ENCODE measurements at places on chromosomes 2 and 18.

GRCh38 chr2:112817082-112817689 is 19.4 kb downstream of the IL1B start:
- no peak for DNase-seq

- DNase-seq: no peak
These were observed 305.4 kb upstream of the HS6ST1 start for GRCh38 chr2:128623776-128624761.

DNA sequence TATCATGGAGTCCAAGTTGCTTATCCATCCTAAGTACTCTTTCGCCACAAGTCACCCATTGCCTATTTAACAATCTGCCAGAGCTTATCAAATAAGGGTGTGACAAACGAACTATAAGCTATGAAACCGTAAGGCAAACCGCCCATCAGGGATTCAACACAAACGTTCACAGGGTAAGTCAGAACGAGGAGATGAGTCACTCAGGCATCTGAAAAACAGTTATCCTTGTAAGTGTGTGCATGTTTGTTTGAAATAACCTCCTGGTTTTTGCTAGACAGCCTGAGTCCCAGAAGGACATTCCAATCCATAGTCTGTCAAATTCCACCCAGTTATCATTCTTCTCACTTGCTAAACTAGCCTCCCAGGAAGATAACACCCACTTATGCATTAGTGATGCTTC is 299.1 kb downstream of the PAX3 start:
- no peak for DNase-seq

DNA sequence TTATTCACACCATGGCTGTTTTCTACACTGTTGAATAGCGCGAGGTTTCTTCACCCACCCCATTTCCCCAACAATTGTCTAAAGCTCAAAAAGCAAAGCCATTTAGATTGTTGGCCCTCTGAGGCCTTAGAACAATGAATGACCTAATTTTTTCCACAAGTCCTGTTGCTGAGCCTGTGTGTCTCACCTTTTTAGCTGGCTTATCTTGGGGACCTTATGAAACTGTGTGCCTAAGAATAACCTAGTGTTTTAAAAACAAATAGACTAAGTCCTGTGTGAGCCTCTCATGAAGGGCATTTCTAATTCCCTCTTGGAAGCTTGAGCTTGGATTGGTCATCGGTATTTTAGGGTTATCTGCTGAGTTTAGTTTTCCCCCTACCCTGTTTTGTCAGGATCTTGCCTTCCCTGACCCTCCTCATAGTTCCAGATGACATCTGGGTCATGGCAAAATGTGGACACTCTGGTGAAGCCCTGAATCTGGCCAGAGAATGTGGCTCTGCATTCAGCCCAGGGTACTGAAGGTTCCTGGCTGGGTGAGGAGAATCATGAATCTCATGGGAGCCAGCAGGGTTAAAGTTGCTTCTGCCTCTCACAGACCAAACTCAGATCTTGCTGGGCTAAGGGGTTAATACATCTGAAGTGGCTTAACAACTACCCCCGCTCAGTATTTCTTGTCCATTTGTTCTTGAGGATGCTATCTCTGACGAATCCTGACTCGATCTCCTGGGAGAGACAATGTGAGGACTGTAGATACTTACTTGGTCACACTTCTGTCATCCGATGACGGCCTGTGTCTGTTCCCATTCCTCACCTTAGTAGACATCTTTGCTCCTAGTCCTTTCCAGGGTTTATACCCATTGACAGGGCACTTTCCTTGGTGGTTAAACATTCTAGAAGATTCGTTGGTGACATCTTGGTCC is 104.2 kb upstream of the MAP4K3 start:
- no peak for DNase-seq

- DNase-seq: no peak
These were observed 46.2 kb downstream of the PARD6G start for GRCh38 chr18:80200932-80201672.

GRCh38 chr2:16058256-16058655 is 117.9 kb downstream of the MYCN start:
- DNase-seq: no peak

GRCh38 chr2:113700186-113700841 is 56.1 kb downstream of the SLC35F5 start:
- DNase-seq: peak; percentile 17

DNA sequence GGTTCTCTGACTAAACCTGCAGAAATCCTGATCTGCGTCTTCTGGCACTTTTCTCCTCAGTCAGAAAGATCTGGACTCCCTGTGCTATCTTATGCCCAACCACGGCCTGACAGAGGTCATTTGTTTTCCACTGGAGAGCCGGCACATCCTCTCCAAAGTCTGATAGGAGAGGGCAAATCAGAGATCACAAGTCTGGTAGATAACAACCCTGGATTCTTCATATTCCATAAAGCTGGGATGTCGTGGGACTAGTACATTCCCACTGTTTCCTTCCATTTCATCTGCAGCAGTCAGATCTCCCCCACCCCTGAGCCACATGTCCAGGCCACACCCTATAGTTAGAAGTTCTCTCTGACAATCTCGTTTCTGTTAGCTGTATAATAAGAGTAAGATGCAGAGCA is 157.0 kb downstream of the MGAT5 start:
- no peak for DNase-seq

- no peak for DNase-seq
These were observed 38.9 kb upstream of the B3GNT2 start for GRCh38 chr2:62156861-62157496.

- DNase-seq: no peak
These were observed 99.5 kb downstream of the MRO start for GRCh38 chr18:50720325-50720674.

- DNase-seq: no peak
These were observed 591.7 kb upstream of the DDX18 start for GRCh38 chr2:117222809-117223208.

DNA sequence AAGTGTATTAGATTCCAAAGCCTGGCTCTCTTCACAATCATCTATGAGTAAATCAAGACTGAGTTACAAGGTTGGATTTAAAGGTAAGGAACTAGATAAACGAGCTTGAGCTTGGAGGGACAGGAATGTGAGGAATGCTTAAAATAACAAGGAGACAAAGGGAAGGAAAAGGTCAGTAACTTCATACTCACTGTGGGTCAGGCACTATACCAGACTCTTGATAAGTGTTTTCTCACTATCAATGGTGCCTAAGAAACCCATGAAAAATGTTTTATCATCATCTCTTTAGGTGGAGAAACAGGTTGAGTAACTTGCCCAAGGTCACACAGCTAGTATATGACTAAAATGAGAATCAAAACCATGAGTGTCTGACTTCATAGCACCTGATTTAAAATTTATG is 212.1 kb downstream of the CDH2 start:
- no peak for DNase-seq

DNA sequence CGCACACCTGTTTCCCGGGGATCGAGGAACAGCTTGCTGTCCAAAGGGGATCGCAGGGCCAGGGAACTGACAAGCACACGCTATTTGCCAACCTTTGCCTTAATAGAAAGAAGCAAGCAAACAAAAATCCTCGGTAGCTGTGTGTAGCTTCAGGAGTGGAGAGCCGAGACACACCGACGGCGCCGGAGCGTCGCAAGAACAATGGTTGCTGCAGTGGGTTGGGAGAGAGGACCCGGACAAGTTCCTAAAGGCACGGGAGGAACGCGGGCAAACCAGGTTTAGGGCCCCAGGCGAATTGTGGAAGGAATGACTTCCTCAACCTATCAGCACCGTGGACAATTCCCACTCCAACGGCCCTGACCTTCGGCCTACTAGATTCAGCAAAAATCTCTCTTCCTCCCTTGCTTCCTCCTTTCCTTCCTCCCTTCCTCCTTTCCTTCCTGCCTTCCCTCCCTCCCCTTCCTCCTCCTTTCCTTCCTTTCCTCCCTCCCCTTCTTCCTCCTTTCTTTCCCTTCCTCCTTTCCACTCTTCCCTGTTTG is 4.9 kb upstream of the NEUROD1 start:
- DNase-seq: no peak

GRCh38 chr2:86003967-86004366 is 101.7 kb downstream of the POLR1A start:
- DNase-seq: no peak

DNA sequence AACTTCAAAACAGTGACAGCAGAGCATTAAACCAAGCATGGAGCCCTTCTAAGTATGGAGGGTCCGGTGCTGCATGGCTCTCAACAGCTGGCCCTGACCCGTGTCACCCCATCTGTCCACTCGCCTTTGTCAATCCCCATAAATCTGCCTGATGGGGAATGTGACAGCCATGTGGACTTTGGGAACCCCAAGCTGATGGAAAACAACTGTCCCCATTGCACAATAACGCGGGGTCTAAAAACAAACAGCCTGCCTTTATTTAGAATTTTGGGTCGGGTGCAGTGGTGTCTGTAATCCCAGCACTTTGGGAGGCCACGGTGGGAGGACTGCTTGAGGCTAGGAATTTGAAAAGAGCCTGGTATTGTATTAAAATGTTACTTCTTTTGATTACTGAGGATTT is 17.1 kb upstream of the THADA start:
- no peak for DNase-seq

- DNase-seq: no peak
These were observed 121.0 kb upstream of the TWIST2 start for GRCh38 chr2:238726670-238727584.

- no peak for DNase-seq
These were observed 462.6 kb upstream of the ZEB2 start for GRCh38 chr2:144982481-144982880.

DNA sequence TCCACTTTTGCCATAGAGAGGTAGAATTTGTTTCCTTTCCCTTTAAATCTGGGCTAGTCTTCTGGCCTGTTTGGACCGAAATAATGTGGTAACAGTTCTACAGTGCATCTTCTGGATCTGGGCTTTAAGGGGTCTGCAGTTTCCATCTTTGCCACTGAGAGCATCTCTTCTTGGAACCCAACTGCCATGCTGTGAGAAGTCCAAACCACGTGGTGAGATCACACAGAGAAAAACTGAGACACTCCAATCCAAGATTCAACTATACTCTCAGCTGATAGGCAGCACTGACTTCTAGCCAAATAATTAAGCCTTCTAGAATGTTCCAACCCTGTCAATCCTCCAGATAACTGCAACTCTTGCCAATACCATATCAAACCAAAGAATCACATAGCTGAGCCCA is 261.1 kb downstream of the INSIG2 start:
- no peak for DNase-seq

GRCh38 chr2:178066890-178067669 is 5.5 kb downstream of the PDE11A start:
- no peak for DNase-seq

- no peak for DNase-seq
These were observed 181.3 kb upstream of the SRD5A2 start for GRCh38 chr2:31762085-31762484.

GRCh38 chr2:218186355-218186766 is 19.6 kb upstream of the CXCR1 start:
- peak; percentile 48 for DNase-seq

DNA sequence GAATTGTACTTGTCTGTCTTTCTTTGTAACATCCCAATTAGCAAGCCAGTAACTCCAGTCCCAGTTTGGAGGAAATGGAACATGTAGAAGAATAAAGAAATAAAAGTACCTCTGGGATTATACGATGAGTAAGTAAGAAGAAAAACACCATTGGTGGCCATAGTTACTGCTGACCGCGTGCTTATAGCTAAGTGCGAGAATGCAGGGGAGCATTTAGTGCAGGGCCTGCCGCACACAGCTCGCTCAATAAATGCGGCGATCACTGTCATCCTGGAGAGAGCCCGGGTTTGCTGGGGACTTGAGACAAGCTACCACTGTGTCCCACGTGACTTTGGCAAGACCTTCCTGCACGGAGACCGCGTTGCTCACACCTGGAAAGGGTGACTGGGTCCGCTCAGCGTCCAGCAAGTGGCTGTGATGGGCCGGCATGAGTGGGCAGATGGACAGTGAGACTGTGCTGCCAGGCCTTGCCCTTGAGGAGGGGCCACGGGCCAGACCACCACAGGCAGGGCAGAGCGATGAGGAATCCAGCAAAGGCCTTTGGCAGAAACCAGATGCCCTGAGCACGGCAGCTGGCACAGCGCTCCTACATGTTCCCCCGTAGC is 54.8 kb downstream of the ADI1 start:
- no peak for DNase-seq

DNA sequence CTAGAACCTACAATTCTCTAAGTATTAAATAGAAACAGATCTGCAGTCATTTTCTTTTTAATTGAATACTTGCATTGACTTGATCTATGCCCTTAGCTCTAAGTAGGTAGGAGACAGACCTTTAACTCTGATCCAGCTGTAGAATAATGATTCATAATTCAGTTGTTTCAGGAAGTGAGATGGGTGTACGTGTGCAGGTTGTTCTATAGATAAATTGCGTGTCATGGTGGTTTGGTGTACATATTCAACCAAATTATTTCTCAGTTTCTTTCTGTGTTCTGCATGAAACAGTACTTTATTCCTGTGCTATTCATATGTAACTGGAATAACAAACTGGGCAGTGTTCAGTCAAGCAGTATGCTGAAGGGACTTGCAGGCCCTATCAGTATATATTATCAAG is 34.3 kb upstream of the CD226 start:
- no peak for DNase-seq

DNA sequence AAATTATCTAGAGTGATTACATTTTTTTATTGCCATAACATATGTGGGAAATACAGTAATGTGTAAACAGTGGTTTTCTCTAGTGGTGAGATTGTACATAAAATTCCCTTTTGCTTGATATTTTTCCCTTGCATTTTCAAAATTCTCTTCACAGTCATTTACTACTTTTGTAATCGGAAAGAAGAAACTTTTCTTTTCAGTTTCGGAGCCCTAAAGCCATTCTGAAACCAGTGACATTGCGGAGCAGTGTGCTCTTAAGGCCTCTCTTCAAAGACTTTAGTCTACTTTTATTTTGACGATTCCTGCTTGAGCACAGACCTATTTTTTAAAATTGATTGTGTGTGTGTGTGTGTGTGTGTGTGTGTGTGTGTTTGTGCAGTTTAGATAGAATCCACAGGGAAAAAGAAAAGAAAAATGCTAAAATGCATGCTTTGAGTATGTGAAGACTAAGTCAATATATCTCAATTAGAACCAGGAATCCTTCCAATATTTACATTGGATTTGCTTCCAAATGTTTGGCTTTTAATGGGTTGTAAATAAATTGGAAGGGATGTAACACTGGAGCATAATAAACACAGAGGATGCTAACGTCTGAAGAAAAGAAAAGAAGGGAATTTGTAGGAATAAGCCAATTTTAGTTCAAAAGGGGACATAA is 357.4 kb downstream of the RND3 start:
- DNase-seq: no peak

- DNase-seq: no peak
These were observed 193.5 kb upstream of the CHST9 start for GRCh38 chr18:27378431-27379095.

GRCh38 chr18:69974365-69974764 is 26.7 kb upstream of the CD226 start:
- DNase-seq: no peak

GRCh38 chr2:238865015-238865719 is 17.3 kb downstream of the TWIST2 start:
- DNase-seq: no peak
